ENCODE measurements at places on chromosomes 3 and 15.

DNA sequence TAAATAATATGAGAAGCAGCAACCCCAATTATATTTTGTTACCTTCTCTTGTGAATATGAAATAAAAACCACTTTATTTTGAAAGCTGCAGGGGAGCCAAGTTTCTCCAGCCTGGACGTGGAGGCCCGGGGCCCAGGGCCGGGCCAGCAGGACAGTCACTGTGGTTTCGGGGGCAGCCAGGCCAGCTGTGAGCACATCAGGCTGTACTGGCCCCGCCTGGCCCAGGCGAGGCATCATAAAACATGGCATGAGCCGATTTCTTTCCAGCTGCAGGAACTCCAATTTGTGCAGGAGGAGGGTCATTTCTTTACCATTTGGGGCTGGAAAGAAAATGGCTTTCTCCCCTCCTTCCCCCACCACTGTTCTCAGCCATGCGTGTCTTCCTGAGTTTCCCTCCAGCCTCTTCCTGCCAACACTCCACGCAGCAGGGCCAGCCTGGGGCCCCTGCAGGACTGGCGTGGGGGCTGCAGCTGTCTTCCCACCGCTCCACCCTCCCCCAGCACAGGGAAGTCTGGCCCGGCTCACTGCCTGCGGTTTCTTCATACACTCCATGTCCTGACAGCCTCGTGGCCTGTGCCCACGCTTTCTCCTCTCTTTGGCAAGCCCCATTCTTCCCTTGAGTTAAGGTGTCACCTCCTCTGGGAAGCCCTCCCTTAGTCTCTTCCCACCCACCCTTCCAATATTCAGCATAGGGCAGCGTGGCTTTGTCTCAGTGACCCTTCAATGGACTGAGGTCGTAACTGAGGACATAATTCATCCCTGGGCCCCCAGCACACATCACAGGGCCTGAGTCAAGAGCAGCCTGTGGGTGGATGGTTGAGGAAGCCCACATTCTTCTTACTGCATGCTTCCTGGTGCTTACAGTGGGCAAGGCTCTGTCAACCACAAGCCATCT lies 135.8 kb downstream of the CHSY1 start:
- no peak for DNase-seq

DNA sequence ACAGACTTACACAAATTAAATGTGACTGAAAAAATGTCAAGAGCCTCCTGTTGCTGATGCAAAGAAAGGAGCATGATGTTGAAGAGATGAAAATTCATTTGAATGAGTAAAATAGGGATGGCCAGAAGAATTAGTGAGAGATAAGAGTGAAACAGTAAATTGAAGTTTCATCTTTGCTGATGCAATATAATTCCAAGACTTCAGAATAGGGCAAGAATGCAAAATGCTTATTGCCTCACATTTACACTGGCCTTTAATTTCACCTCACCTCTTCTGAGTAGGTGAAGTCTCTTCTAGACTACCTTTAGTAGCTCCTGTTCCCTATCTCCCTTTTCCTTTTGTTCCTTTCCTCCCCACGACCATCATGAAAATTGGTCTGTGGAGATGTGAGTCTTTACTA lies 15.3 kb upstream of the MAPK6 start:
- DNase-seq = no peak

GRCh38 chr3:89690646-89691045 lies 583.2 kb downstream of the EPHA3 start:
- DNase-seq = no peak

GRCh38 chr15:50182219-50183013 lies 420 bp downstream of the SLC27A2 start:
- DNase-seq = peak; percentile 3

GRCh38 chr3:18211116-18211515 lies 214.0 kb downstream of the SATB1 start:
- no peak for DNase-seq

DNA sequence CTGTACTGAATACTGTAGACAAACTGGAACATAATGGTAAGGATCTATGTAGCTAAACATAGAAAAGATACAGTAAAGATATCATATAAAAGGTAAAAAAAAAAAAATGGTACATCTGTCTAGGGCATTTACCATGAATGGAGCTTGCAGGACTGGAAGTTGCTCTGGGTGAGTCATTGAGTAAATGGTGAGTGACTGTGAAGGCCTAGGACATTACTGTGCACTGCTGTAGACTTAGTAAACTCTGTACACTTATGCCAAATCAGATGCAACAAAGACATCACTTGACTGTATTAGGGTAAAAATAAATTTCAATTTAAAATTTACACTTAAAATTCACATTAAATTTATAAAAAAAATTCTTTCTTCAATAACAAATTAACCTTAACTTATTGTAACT lies 281.3 kb upstream of the LMCD1 start:
- no peak for DNase-seq

DNA sequence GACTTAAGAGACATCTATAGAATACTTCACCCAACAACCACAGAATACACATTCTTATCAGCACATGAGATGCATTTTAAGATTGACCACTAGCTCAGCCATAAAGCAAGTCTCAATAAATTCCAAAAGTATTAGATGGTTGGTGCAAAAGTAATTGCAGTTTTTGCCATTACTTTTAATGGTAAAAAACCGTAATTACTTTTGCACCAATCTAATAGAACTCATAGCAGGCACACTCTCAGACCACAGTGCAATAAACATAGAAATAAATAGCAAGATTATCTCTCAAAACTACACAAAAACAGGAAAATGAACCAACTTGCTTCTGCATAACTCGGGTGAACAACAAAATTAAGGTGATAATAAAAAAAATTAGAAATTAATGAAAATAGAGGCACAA lies 33.7 kb upstream of the PPM1L start:
- no peak for DNase-seq

- no peak for DNase-seq
Observed at GRCh38 chr3:188442430-188442829, 288.5 kb downstream of the LPP start.

GRCh38 chr15:33963831-33964664 lies 4.2 kb upstream of the CHRM5 start:
- no peak for DNase-seq

DNA sequence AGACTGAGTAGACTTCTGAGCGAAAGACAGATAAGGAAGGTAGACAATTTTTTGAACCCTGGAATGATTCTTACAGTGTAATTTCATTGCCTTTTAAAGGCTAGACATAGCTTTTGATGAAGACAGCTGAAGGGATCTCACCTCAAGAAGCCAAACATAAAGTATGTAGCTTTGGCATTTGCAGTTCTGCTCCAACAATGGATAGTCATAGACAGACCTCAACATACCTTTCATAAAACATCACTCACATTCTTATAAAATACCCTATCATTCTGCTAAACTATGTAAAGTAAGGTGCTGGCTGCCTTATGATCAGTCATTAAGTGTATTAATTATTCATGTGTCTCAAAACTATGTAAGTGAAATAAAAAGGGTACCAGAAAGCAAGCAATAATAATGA lies 70.0 kb downstream of the UBE3A start:
- DNase-seq = no peak

- no peak for DNase-seq
Observed at GRCh38 chr3:140711390-140712035, 33.6 kb downstream of the TRIM42 start.

DNA sequence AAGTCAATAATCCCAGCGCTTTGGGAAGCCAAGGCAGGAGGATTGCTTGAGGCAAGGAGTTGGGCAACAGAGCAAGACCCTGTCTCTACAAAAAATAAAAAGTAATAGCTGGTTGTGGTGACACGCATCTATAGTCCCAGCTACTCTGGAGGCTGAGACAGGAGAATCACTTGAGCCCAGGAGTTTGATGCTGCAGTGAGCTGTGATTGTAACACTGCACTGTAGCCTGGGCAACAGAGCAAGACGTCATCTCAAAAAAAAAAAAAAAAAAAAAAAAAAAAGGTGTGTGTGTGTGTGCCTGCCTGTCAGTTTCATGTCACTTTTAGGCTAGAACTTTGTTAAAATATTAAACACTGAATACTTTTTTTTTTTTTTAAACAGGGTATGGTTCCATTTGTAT lies 28.4 kb downstream of the DNAJC19 start:
- DNase-seq = no peak

DNA sequence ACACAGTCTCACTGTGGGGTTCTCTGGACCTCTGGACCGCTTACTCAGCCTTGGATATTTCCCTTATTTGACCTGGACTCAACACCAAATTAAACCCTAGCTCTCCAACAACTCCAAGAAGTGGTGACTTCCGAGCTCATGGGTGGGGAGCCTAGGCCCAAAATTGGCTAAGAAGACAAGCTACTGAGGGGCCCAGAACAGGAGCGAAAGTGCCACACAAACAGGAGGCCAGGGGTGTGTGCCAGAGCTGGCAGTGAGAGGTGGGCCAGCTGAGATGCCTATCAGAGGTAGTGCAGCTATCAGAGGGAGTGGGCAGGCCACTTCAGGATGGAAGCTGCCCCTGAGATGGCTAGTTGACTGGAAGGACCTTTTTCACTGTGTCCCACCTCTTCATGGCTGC lies 151.1 kb upstream of the PRR20G start:
- no peak for DNase-seq

- no peak for DNase-seq
Observed at GRCh38 chr3:185647134-185647879, 61.2 kb downstream of the SENP2 start.

DNA sequence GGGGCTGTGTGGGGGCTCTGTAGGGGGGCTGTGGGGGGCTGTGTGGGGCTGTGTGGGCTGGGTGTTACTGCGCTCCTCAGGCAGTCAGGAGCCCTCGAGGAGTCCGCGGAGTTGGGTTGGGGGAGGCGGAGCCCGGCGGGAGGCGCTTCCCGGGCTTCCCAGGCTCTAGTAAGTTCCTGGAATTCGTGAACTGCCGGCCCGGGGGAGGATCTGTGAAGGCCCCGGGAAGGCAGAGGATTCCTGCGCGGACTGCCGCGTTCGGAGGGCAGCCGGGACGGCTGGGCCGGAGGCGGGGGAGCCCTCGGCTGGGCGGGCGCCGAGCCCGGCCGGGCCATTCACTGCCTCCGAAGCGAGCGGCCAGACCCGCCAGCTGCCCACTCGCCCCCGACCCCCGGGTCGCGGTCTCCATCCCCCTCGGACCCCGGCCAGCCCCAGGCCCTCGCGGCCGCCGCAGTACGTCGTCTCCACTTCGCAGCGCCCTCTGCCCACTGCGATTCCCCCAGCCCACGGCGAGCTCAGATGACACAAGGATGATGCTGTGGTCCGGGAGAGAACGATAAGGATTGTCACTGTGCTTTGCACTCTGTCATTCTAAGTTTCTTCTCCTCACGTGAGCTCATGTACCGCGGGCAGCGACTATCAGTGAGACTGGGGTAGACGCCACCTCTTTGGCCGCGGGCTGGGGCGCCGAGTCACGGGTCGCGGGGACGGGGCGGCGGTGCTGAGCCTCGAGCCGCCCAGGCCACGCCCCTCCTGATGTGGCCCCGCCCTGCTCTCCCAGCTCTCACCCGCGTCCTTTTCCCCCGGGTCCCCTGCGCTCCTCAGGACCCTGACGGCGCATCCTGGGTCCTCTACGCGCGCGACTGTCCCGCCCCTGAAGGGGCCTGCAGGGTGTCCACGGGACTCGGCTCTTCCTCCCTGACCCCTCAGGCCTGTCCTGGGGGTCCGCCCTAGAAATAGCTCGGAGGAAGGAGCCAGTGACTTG lies 65.3 kb downstream of the KLF13 start:
- DNase-seq = peak; percentile 75

DNA sequence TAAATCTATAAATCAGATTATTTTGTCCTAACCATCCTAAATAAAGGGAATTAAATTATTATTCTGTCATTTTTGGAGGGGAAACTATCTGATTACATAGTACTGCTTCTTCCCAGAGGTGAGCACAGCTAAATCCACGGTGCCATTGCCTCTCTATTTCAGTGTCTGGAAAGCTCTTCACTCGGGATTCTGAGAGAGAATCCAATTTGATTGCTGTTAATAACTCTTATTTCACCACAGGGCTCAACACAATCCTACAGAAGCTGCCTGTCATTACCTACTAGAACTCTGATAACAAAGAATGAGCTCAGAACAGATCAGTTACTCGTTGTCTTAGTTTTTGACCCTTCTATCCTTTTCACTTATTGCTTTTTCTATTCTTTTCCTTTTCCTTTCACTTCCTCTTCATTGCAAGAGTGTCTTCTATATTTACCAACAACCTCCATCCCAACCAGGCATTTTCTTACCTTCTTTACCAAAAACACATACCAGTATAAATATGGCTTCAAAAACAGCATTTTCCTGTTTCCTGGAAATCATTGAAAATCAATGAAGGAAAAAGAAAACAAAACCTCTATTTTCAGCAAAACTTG lies 30.4 kb downstream of the OXNAD1 start:
- no peak for DNase-seq

Data from activated CD4-positive, alpha-beta T cell treated with anti-CD3 and anti-CD28 coated beads for 4 hours (primary cell).